ENCODE measurements at places on chromosomes 7 and 10.

GRCh38 chr10:71063401-71063800 lies 149.0 kb upstream of the UNC5B start:
- DNase-seq, result no peak

DNA sequence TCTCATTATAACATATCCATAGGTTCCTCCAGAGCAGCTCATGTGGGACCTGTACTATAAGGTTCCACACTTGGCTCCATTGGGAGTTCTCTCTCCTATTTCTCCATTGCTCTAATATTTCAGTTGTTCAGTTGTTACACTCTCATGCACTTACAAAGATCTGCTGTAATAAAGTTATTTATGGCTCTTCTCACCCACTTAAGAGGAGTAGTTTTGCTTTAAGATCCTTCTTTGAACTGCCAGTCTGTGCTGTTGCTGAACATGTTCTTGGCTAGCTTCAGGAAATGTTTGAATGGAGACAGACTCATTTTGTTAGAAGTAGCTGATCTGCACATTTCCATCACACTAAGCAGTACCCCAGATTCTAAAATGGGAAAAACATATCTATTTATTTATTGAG lies 250.1 kb downstream of the CDK14 start:
- DNase-seq, result no peak

DNA sequence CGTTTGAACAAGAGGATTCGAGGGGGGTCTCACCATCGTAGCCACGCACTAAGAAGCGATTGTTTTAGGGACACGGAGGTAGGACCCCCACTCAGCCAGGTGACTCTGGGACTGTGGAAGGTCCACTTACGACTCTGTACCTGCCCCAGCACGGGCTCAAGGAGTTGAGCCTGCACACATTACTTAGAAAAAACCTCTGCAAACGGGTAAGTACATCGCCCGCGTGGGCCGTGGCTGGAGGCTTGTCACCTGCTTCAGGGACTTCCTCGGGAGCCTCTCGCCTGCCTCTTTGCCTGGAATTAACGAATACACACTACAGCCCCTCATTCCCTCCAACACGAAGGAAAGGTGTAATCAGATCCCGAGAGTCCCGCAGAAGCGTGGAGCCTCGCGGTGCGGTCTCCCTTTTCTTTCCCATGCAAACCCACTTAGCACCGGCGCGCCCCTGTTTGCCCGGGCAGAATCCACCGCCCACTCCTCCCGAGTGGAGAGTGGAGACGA lies 826 bp downstream of the PODXL start:
- DNase-seq, result no peak

DNA sequence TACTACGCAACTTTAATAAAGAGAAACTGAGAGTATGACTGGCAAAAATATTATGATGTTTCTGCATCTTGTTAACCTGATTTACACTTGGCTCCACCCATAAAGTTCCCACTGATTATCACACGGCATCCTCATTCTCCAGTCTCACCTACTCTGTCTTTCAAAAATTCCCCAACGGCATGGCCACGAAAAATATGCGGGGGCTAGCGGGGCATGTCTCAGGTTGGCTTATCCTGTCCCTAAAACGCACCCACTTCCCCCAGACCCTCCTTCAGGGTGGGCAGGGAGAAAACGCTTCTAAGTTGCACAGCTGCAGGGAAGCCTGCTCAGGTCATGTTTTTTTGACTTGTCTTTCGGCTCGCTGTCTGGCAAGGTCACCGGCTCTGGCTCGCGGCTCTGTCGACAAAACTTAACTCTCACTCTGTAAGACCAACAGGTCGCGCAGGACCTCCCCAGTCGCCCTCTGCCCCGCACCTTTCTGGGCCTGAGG lies 3.8 kb downstream of the CDK6 start:
- no peak for DNase-seq

GRCh38 chr10:132022241-132022640 lies 40.5 kb upstream of the BNIP3 start:
- no peak for DNase-seq

- DNase-seq, result no peak
Measured at GRCh38 chr7:47940088-47941013, 7.9 kb downstream of the PKD1L1 start.

- DNase-seq, result no peak
Measured at GRCh38 chr7:67550801-67551436, 554.3 kb downstream of the TYW1 start.

DNA sequence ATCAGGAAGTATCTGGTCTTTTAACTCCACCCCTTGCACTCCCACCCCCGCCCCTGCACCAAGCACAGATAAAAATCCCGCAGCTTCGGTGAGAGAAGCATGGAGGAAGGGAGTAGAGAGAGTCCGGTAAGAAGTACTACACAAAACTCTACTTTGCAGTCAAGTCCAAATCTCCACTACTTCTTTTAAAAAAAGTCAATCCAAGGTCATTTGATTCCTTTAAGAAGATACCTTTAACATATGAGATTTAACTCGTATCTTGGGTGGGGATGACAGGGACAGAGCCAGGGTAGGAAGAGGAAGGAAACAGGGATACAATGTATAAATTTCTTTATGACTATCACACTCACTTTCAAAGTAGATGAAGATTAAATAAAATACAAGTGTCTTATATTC lies 132.1 kb downstream of the NRBF2 start:
- DNase-seq, result peak; percentile 11

DNA sequence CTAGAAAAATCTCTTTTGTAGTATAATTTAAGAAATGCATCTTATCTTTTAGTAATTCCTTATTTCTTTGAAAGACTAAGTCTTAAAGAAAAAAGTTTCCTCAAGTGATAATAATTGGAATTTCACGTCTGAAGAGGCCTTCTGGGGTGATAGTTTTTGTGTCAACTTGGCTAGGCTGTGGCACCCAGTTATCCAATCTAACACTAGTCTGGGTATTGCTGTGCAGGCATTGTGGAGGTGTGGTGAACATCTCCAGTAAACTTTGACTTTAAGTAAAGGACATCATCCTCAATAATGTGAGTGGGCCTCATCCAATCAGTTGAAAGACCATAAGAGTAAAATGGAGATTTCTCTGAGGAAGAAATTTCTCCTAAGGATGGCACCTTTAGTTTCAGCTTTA lies 2.3 kb upstream of the TUBAL3 start:
- DNase-seq, result no peak

GRCh38 chr10:79127151-79127961 lies 58.6 kb downstream of the ZMIZ1 start:
- no peak for DNase-seq

- DNase-seq, result no peak
Measured at GRCh38 chr7:90611115-90611514, 15.0 kb downstream of the CDK14 start.

GRCh38 chr7:102469972-102470825 lies 5.4 kb downstream of the LRWD1 start:
- DNase-seq, result no peak

GRCh38 chr7:88772776-88773175 lies 13.3 kb downstream of the ZNF804B start:
- DNase-seq, result no peak

GRCh38 chr7:158414486-158414961 lies 173.1 kb downstream of the PTPRN2 start:
- no peak for DNase-seq

GRCh38 chr7:128672927-128673517 lies 930 bp downstream of the GARIN1A start:
- DNase-seq, result no peak

- no peak for DNase-seq
Measured at GRCh38 chr10:52004342-52004949, 305.1 kb upstream of the CSTF2T start.

- DNase-seq, result no peak
Measured at GRCh38 chr10:78804411-78805032, 264.2 kb upstream of the ZMIZ1 start.

GRCh38 chr10:5625992-5626777 lies 40.2 kb downstream of the ASB13 start:
- no peak for DNase-seq

DNA sequence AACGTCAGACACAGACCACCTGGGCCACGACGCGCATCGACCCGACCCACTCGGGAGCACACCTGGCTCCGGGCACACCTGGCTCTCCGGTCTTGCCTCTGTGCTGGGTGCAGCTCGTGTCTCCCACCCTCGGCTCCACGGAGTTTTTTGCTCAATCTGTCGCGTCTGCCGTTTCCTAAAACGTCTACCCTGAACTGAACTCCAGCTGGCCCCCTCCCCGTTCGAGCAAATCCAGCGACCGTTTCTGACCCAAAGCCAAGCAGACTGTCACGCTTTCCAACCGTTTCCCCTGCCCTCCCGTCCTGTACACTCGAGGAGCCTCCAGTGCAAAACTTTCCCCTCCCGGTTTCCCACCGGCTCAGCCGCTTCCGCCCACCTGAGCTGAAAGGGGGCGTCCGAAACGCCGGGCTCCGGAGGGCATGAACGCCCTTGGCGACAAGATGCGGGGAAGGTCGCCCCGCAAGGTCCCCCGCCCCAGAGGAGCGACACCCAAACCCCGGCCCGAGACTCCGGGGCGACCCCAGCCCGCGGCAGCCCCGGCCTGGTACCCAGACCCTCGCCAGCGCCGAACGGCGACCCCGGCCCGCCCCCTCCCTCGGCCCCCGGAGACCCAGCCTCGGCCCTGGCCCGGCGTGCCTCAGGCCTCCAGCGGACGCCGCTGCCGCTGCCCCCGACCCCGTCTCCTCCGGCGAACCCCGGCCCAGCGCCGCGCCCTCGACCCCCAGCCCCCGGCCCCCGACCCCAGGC lies 557 bp downstream of the CYTH3 start:
- peak; percentile 21 for DNase-seq

GRCh38 chr10:78581133-78581694 lies 487.6 kb upstream of the ZMIZ1 start:
- no peak for DNase-seq

DNA sequence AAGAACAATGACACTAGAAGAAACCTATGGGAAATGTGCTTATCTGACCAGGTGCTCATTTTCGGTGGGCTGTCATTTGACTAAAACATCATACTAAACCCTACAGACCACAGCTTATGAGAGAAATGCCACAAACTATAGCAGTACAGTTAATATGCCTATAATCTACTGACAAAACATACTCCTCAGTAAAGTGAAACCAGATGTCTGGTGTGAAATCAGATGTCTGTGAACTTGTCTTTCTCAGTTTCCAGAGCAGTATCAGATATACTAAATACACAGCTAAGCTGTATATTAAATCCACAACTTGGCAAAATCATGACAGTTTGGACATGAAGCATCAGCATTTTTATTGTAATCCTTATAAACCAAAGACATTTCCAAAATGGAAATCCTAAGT lies 3.3 kb downstream of the IMMP2L start:
- no peak for DNase-seq

GRCh38 chr10:77872151-77872946 lies 54.2 kb downstream of the DLG5 start:
- no peak for DNase-seq

GRCh38 chr7:26639695-26640094 lies 224.7 kb downstream of the SKAP2 start:
- DNase-seq, result no peak

GRCh38 chr10:34726862-34727261 lies 88.2 kb downstream of the PARD3 start:
- no peak for DNase-seq

- peak; percentile 35 for DNase-seq
Measured at GRCh38 chr10:79149662-79150443, 81.1 kb downstream of the ZMIZ1 start.

- no peak for DNase-seq
Measured at GRCh38 chr10:44576702-44577191, 191.8 kb upstream of the CXCL12 start.

GRCh38 chr7:83347945-83348444 lies 185.3 kb upstream of the PCLO start:
- DNase-seq, result no peak

- DNase-seq, result no peak
Measured at GRCh38 chr7:157073949-157074624, 63.6 kb upstream of the MNX1 start.

- DNase-seq, result no peak
Measured at GRCh38 chr10:86263907-86264306, 102.7 kb downstream of the GRID1 start.

DNA sequence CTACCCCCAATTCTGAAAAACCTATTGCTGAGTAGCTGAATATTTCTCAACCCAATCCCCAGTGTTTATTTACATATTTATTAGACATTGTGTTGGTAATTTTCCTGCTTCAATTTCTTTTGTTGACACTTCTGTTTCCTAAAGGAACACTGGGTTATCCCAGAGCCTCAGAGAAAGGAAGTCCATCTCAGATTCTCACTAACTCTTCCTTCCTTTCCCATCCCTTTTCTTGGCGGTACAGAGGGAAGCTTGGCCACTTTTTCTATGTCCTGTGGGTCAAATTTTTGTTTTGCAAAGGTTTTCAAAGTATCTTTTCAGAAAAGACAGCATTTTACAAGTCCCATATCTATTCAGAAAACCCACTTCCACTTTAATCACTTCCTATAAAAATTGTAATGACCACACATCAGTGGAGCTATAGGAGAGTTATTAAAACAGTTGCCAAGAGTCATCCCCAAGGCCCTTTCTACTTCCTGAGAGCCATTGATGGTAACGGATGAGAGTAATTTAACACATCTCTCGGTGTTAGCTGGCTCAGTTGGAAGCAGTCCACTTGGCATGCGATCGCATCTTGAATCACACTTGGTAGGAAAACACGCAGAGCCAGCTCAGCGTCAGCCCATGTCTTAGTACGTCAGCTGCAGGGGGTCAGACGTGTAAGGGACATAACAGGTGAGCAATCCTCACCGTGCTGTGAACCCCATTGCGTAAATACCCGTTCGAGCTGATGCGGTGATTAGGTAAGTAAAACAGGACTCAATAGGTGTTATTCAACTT lies 231.1 kb upstream of the ADARB2 start:
- no peak for DNase-seq

DNA sequence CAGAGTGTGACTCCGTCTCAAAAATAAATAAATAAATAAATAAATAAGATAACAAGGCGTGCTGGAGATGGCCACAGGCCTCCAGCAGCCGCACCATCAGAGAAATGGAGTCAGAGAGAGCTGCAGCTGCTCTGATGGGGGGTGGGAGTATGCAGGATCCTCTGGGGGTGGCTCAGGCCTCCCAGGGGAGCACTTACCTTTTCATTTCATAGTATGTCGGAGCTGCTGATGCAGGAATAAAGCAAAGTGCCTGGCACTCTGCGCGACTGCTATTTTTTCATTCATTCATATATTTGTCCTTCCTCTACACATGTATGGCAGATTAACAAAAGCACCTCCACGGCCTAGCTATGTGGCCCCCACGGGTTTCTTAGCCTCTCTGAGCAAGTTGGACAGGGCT lies 175.9 kb downstream of the CUX1 start:
- no peak for DNase-seq

GRCh38 chr7:5423976-5424748 lies 528 bp upstream of the TNRC18 start:
- DNase-seq, result peak; percentile 21
